LNCaP clone FGC (cell line): ENCODE measurements at places on chromosomes 1 and 21.

- DNase-seq, result no peak
These were observed 64.8 kb downstream of the RPE65 start for GRCh38 chr1:68384872-68385411.

DNA sequence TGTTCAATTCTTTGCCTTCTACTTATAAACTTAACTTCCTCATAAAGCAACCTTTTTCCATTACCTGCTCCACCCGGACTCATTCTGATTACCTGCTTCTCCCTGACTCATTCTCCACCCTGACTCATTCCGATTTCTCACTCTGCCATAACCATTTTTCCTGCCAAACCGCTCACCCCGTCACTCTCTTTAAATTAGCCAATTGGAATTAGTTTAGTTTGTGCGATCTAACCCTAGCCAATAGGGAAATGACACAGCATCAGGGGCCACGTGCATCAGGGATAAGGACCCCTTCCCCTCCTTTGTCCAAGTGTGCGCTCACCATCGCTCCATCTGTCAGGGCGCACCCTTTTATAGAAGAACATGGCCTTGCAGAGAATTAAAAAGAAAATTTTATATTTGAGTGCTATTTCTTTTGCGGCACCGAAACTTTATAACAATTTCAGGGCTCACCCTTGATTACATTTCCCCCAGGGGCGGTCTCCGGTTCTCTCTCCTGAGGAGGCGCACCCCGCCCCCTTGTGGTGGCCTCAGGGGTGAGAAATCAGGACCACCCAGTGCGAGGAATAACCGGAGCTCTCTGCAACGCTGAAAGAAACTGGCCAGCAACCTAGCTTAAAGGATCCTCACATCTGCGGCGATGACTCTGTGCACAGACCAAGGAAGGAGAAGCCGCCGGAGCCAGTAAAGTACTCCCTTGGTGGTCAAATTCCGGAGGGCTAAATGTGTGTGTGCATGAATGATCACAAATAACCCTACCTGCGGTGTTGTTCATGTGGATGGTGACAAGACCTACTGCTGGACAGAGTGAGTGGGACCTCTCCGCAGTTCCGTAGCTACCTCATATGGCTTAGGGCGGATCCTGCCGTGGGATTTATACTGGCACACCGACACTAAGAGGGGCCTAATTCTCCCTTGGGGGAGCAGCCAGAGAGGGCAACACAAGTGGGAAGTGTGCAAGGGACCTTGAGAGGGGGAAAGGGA is 30.3 kb upstream of the CBR3 start:
- DNase-seq, result no peak

DNA sequence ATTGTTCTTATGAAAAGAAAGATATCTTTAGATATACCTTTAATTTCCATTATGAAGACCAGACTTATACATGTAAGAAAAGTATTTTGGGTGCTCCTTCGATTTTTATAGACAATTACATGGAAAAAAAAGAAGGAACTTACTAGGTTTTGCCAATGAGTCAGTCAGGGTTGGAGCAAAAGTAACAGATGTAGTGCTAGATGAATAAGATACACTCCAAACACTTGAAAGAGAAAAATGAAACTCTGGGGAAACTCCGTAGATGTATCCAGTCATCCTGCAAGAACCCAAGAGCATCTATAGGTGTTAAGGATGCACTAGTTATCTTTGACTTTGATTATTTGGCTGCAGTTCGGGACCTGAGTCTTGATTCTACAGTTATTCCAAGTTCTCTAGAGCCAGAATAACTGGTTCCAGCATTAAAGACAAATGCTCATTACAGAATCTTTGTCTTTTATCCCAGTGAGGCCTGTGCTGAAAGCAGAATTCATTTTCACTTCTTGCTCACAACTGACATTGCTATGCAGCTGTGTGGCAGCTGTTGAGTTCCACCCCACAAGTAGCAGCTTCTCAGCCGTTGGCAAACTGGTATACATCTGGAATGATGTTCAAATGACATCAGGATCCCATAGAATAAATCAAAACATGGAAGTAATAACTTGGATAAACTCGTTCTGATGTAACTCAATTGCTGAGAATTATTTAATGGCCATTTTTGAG is 326.1 kb downstream of the ASTN1 start:
- no peak for DNase-seq

DNA sequence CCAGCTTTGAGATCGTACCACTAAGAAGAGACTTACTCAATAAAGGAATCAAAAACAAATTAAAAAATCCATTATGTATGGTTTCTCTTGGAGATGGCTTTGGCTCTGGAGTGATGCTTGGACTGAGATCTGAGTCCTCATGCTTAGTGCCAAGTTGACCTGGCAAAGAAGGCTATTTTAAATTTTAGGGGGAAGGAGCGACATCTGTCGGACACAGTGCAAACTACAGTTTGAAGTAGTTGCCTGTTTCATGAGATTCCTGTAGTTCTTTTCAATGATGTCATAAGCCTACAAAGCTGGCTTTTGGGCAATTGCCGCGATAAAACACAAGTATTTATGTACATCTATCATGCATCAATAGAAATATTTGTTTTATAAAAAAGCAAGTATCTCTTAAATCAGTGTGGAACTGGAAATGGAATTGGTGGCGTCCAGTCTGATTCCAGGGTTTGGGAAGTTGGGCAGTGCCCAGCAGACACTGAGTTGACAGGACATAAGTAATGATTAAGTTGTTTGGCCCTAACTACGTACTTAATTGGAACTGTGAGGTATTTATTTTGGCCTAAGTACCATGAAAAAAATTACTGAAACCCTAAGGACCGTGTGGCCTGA is 50.0 kb downstream of the TBCE start:
- peak; percentile 63 for DNase-seq

DNA sequence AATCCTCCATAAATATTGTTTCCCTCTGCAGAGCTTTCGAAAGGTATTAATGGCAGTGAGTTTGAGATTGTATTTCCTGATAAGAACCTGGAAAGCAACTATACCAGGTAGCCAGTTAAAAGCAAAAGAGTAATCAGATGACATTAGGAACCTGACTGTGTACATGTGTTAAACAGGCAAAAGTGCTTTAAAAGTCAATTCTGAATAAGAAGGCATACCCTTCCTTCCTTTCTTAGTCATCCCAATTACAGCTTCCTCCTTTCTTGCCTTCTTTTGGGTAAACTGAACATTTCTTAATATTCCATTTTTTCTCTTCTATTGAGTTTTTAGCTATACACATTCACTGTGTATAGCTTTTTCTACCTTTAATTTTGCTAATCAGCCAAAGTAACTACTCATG is 144.7 kb downstream of the ZNF281 start:
- peak; percentile 15 for DNase-seq

GRCh38 chr1:181087400-181087901 is 1.0 kb upstream of the IER5 start:
- no peak for DNase-seq

GRCh38 chr1:44717653-44718052 is 13.3 kb downstream of the RNU5D-1 start:
- DNase-seq, result no peak

GRCh38 chr1:240152611-240153297 is 61.1 kb downstream of the FMN2 start:
- no peak for DNase-seq

DNA sequence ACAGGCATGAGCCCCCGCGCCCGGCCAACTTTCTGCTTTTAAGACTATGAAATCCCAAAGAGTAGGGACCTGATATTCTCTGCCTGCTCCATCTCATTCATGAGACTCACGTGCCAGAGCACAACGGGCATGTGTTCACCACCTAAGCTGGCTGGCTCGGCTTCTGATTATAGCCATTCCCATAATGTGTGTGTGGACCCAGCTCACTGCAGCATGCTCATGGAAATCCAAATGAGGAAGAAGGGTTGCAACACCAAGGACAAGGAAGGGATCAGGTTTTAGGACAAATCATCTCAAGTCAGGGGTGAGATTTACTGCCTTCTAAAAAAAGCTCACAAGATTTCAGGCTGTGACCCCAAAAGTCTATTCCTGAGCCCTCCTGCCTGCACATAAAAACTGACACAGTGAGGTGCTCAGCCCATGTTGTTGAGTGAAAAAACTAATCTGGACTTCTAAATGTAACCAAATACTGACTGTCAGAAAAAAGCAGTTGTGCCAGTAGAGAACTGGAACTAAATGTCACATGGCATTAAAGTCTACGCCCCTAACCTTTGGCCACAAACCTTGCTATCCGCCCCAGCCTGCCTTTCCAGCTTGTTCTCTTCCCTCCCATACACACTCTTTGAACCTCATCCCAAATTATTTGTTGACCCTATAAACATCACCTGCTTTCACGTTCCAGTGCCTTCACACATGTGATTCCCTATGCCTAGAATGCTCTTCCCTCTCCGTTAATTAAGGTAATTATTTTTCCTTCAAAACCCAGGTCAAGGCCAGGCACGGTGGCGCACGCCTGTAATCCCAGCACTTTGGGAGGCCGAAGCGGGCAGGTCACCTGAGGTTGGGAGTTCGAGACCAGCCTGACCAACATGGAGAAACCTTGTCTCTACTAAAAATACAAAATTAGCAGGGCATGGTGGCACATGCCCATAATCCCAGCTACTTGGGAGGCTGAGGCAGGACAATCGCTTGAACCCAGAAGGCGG is 9.1 kb upstream of the COA7 start:
- DNase-seq, result peak; percentile 33

DNA sequence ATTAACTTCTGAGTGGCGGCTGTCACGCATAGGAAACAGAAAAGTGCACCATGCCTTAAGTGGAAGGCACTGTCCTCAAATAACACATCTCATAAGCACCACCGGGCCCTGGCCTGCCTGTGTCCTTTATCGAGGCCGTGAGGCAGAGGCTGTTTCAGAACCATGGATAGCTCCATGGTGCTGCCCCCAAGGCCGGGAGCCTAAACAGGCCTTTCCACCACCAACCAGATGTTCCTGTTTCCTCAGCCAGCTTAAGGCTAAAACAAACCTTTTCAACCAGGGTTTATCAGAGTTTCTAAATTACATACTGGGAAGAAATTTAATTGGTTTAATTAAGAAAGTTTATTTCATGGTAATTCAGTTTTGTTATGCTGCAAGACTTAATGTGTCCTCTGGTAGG is 114.4 kb downstream of the DMRTA2 start:
- DNase-seq, result peak; percentile 32

DNA sequence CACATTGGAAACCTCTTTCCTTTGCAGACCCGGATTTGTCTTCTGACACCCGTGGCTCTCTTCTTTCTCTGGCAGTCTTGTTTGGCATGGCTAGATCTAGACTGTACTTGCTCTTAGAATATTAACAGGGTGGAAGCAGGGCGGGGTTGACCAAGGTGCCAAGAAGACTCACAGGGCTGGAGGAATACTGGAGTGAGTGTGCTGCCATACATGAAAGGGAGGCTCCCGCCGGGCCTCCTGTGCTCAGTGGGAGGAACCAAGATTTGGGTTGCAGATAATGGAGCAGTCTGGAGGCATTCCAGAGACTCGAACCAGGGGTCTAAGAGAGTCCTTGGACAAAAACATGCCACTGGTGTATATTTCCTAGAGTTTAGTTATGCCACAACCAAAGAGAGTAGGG is 27.6 kb upstream of the SNX27 start:
- DNase-seq, result no peak
